ENCODE measurements at places on chromosomes 3 and 15.

GRCh38 chr3:189210251-189210770 lies 38.5 kb downstream of the TPRG1 start:
- DNase-seq = no peak

DNA sequence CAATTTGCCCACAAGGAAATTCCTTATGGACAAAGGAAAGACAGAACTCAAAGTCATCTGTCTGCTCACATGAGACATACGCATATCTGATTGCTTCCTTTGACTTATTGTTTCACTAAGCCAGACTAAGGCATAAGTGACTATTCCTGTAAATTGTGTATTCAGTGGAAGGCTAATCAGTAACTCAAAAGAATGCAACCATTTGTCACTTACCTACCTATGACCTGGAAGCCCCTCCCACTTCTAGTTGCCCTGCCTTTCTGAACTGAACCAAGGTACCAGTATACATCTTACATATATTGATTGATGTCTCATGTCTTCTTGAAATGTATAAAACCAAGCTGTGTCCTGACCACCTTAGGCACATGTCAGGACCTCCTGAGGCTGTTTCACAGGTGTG lies 53.5 kb upstream of the PROK2 start:
- no peak for DNase-seq

GRCh38 chr3:100221159-100221558 lies 39.6 kb upstream of the TBC1D23 start:
- no peak for DNase-seq

GRCh38 chr15:80834402-80834801 lies 55.2 kb downstream of the CEMIP start:
- DNase-seq = no peak

GRCh38 chr3:10738688-10739372 lies 77.2 kb upstream of the SLC6A11 start:
- peak; percentile 73 for DNase-seq

DNA sequence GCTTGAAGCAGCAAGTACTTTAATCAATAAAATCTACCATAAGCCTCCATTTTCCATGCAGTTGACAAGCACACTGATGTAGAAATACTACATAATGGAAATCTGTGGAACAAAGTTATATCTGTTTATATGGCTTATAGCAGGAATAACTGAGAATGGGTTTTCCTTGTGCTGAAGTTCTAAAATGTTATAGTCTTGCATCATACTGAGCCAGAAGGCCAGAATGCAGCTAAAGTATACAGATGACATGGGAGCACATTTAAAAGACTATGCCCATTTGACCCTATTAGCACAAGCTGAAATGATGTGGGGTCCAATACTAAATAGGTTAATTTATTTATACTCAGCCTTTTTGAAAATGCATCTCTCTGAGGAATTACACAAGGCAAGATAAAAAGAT lies 25.1 kb downstream of the SLC24A5 start:
- no peak for DNase-seq

GRCh38 chr3:118766306-118766669 lies 268.4 kb downstream of the IGSF11 start:
- DNase-seq = no peak

- DNase-seq = no peak
Measured at GRCh38 chr3:193621127-193621526, 28.1 kb downstream of the OPA1 start.

DNA sequence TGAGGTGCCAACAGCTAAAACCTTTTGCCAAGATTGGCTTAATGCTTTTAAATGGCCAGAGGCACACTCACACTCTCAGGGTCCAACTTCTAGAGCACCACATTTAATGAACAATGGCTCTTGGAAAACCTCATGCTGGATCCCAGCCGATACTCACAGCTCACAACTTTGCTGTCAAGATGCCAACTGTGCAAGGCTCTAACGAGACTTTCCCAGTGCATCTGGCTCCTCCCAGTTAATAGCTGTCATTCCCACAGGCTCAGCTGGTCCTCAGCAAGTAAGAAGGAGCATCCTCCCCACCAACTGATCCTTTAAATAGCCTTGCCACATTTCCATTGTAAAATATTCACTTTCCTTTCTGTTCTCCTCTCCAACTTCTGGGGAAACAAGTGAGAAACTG lies 20.3 kb upstream of the FRMD4B start:
- no peak for DNase-seq

GRCh38 chr3:3772920-3773319 lies 26.3 kb upstream of the LRRN1 start:
- DNase-seq = no peak

- no peak for DNase-seq
Measured at GRCh38 chr3:153767601-153768560, 353.3 kb upstream of the ARHGEF26 start.

- no peak for DNase-seq
Measured at GRCh38 chr3:50230794-50231125, 5.2 kb upstream of the GNAI2 start.

DNA sequence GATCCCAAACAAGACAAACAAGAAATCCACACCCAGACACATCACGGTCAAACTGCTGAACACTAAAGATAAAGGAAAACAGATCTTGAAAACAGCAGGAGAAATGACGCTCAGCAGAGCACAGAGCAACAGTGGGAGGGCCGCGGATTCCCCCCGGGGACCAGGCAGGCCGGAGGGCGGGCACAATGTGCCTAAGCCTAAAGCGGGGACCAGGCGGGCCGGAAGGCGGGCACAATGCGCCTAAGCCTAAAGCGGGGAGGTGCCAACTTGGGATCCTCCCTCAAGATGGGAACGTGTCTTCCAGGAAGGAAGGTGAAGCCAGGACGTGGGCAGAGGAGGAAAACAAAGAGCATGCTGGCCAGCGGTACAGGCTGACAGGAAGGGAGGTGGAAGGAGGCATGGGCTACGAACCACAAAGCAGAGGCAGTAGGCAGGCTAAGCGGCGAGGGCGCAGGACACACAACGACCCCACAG lies 31.1 kb downstream of the CYFIP1 start:
- no peak for DNase-seq

DNA sequence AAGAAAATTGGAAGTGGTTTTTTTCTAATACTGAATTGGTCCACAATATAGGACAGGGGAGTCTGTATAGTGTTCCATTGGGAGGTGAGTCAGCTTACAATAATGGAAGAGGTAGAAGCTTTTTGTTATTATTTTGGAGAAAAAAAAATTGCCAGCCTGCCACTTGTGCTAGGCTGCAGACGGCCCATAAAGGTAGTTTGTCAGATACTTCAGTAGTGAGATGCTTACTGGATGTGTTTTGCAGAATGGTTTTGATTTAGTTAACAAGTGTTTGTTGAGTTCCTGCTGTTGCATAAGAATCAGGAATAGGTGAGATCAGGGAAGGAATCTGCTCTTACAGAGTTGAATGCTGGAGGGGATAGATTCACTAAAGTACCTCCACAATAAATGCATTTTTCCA lies 1.0 kb downstream of the DTWD1 start:
- no peak for DNase-seq

- DNase-seq = no peak
Measured at GRCh38 chr3:188827576-188827975, 344.2 kb upstream of the TPRG1 start.

GRCh38 chr15:80565988-80566387 lies 129.1 kb upstream of the ABHD17C start:
- DNase-seq = no peak

DNA sequence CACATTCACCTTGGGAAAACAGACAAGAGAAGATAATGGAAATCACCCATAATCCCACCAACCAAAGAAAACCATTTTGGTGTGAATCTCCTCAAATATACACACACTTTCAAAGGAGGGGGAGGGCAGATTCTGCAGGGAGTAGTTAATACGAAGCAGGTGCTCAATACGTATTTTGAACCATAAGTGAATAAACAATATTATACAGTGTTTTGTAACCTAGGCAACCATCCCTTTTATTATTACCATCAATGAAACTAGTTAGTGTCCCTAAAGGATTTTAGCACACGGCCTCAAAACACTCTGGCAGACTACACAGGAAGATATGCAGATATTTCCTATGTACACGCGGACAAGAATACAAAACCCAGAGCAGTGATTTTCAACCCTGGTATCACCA lies 6.1 kb downstream of the OSBPL10 start:
- DNase-seq = no peak

DNA sequence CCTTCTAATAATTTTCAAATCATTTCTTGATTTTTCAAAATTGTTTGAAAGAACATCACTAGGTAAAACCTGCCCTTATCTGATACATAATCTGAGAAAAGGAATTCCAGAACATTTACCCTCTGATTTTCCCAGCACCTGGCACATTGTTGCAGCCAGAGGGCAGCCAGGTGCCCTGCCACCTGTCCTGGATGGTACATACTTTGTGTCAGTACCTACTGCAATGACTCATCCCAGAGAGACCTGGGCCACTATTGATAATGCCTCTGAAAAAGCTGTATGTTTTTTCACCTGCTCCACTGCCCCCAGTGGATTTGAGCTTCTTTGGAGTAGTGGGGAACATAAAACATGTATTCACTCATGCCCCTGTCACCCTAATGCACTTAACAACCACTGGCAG lies 648.9 kb upstream of the GBE1 start:
- no peak for DNase-seq

DNA sequence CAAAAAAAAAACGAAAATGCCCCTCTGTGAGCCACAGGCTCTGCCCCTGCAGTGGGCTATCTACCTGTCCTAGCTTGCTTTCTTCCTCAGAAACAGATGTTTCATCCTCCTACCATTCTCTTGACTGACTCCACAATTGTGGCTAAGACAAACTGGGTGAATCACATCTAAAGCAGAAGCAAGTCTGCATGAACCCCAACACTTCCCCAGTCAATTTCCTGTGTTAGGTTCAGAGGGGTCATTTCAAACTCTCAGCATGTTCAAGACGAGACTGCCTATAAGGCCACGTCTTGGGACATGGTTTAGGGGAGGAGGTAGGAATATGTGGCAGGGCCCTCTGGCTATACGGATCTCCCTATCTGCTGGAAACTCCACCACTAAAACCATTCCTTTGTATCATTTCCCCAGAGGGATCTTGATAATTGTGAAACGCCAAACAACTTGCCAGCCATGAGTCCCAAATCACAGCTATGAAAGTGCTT lies 28.6 kb upstream of the ANKDD1A start:
- DNase-seq = no peak

GRCh38 chr15:92682741-92683510 lies 27.4 kb upstream of the FAM174B start:
- no peak for DNase-seq

DNA sequence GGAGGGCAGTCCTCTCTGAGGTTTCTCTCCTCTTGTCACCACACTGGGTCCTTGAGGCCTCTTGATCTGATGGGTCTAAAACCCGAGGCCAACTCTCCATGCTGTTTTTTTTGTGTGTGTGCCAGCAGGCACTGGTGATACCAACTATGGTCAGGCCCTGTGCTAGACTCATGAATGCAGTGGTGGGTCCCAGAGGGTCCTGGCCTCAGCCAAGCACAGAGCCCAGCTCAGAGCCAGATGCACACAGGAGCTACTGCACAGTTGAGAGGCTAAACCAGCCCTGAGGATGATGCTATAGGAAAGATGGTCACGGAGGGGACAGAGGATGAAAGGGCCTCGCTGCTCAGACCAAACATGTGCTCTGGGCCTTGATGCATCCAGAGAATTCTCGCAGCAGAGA lies 33.5 kb downstream of the RAB6B start:
- no peak for DNase-seq

DNA sequence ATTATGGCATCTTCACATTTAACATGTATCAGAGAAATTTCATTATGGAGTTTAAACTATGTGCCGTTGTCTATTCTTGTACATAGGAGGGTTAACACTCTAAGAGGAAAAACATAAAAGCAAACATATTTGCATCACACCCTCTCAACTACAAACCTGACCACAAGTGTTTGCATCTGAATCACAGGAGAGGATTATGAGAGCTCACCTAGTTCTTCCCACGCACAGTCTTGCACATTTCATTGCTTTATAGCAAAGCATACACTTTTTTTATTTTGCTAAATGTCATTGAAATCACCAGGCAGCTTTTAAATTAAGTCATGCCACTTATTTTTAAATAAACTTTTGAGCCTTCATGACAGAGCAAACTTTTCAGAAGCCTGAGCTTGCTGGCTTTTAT lies 12.5 kb downstream of the TRAT1 start:
- DNase-seq = no peak

DNA sequence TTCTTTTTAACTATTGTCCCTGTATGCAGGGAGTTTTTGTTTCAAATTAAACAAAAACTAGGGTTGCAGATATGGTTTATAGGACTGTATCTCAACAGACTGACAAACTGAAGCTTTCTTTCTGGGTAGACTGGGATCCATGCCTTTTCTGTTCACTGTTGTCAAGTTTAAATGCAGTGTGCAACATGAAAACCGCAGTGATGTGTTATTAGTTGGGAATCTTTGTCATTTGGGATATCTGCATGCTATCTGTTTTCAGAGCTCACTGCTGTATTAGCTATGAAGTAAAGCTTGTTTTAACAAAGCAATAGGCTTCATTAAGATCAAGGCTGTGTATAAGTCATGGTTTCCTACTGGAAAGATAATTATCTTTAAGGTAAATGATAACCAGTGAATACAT lies 21.4 kb upstream of the MCF2L2 start:
- no peak for DNase-seq

GRCh38 chr15:35771746-35772442 lies 225.9 kb upstream of the DPH6 start:
- no peak for DNase-seq

DNA sequence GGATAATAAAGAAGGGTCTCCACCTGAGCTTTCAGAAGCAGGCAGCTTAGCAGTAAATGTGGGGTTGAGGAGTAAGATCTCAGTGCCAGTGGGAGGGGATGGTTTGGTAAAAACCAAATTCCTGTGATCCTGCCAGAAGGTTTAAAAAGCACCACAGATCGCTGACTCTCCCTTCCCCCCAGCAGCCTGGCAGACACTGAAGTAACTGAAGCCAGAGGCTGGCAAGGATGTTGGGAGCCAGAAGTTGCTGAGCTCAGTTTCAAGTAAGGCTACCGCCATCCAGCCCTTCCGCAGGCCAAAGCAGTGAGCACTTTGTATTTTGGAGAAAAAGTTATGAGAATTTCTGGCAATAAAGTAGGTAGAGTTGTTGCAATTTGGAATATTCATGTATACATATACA lies 246.4 kb downstream of the ZNF621 start:
- DNase-seq = no peak

GRCh38 chr3:94115482-94115881 lies 52.6 kb downstream of the NSUN3 start:
- DNase-seq = no peak

DNA sequence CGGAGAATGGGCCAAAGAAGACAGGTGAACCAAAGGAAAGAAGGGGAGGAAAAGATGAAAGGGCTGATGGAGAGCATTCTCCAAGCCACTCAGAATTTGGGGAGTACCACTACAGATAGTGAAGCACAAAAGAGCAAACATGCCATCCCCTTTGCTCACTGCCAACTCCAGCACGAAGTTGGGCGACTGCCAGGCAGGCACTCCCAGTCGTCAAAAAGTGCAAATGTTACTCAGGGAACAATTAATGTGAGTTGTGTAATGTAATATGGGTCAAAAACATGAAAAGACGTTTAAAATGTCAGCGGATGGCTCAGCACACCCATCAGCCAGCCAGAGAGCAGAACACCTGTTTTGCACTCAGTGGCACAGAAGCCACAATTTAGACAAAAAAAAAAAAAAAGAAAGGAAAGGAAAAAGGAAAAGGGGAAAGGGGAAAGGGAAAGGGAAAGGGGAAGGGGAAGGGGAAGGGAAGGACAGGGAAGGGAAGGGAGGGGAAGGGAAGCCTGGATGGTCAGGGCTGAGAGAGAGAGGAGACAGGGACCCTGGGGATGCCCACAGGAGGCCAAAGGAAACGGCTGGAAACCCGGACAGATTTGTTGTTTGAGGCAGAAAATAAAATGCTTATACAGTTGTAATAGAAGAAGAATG lies 82.7 kb downstream of the COL8A1 start:
- DNase-seq = no peak

- no peak for DNase-seq
Measured at GRCh38 chr3:13134166-13134878, 61.1 kb upstream of the IQSEC1 start.

All from NT2/D1 (cell line).